NK-92 treated with Interleukin-12 subunit alpha and Interleukin-12 subunit beta, amount 100 ng/mL, for 24 hours (cell line): ENCODE measurements at places on chromosomes 3 and 15.

DNA sequence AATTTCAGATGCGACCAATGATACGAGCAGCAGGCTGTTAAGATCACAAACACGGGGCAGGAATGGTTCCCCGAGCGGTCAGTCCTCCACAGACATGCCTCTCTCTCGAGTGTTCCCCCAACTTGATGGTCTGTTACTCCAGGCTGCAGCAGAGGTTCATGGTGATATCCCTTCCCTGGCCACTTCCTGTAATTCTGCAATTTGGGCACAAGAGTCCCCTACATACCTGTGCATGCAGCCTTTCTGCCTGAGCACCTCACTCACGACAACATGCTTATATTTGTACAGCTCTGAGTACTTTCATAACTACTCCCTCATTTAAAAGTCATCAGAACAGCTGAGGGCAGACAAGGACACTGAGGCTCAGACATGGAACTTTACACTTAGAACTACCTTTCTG, 408.1 kb upstream of the NR2F2 start:
- DNase-seq, result no peak

- DNase-seq, result no peak
Measured at GRCh38 chr3:10121064-10121463, 5.6 kb downstream of the BRK1 start.

- DNase-seq, result no peak
Measured at GRCh38 chr15:78881681-78882080, 9.0 kb downstream of the MORF4L1 start.

GRCh38 chr15:90869601-90870353, 1.4 kb downstream of the FURIN start:
- peak; percentile 29 for DNase-seq

DNA sequence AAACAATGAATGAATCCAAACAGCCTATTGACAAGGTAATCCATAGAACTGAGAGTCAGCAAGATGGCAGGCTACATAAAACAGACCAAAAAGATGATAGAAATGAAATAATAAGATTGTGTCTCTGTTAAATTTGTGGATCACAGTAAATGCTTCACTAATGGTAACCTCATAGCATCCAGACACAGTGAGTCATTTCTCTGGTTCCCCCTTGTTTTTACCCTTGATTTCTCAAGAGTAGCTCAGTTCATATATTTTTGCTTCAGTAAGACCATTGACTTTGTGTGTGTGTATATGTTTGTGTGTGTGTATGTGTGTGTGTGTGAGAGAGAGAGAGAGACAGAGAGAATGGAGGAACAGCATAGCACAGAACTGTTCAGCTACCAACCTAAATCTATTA, 546.9 kb downstream of the RBMS3 start:
- DNase-seq, result no peak

GRCh38 chr3:151562891-151563290, 102.0 kb upstream of the IGSF10 start:
- no peak for DNase-seq

- no peak for DNase-seq
Measured at GRCh38 chr3:173796890-173797289, 399.3 kb downstream of the NLGN1 start.

GRCh38 chr15:85759376-85759775, 35.3 kb downstream of the KLHL25 start:
- no peak for DNase-seq

GRCh38 chr15:63466378-63467192, 37.8 kb upstream of the USP3 start:
- DNase-seq, result peak; percentile 34

DNA sequence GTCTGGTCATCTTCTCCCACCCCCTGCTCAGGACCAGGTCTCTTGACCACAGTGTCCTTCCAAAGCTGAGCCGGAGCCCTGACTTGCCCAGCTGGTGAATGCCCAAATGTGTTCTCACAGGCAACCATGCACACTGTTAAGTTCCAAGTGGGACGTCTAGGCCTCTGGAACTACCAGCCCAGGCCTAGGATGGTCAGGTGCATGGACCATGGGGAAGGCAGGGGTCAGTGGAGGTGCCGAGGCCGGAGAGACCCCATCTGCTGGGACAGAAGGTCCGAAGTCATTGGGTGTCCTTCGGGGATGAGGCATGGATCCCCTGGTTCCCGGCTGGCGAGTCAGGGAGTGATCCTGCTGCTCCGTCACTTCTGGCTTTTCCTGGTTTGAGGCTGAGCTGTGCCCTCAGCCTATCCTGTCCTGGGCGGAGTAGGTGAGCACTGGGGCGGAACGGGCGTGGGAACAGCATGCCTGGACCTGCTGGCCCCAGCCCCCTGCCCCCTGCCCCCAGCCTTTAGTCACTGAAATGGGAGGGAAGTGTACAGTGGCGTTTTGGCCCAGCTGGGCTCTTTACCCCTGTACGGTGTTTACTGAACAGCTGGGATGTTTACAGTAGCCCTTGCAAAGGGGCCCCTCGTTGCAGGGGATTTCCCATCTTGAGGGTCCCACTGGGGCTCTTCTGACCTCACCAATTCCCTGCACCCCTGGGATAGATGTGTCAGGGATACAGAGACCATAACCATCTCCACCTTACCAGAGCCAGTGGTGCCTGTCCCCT, 12.1 kb downstream of the SEMA3F start:
- no peak for DNase-seq

DNA sequence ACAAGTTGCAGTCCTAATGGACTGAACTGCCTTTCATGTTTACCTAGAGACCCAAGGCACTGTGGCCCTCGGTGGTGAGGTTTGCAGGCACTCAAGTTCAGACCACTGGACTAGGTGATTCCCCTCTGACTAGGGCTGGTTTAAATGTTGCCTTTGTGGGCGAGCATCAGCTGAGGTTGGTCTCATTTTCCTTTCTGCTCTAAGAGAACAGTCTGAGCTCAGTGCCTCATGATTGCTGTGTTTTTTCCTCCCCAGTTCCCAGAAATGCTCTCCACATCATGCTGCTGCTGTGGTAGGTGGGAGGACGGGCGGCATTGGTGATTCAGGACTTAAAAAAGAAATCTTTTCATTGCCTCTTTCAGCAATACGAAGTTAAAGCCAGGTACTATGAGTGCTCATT, 237.2 kb downstream of the MBNL1 start:
- DNase-seq, result no peak

GRCh38 chr15:84582583-84583157, 18.1 kb upstream of the ZSCAN2 start:
- no peak for DNase-seq

DNA sequence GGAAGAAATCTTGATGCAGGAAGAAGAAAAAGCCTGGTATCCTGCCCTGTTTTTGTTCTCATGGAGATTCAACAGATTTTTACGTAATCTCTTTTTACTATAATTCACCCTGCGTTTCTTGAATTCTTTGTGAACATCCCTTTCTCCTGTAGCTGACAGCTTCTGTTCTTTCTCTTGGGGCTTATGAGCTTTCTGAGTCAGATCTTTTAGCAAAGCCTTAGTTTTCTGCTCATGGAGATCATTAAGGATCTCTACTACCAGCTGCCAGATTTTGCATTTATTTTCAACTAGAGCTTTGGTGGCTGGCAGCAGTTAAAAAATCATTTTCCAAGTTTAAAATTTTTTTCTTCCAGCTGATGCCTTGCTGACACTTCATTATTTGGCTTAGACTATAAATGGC, 51.6 kb downstream of the MOBP start:
- DNase-seq, result no peak

DNA sequence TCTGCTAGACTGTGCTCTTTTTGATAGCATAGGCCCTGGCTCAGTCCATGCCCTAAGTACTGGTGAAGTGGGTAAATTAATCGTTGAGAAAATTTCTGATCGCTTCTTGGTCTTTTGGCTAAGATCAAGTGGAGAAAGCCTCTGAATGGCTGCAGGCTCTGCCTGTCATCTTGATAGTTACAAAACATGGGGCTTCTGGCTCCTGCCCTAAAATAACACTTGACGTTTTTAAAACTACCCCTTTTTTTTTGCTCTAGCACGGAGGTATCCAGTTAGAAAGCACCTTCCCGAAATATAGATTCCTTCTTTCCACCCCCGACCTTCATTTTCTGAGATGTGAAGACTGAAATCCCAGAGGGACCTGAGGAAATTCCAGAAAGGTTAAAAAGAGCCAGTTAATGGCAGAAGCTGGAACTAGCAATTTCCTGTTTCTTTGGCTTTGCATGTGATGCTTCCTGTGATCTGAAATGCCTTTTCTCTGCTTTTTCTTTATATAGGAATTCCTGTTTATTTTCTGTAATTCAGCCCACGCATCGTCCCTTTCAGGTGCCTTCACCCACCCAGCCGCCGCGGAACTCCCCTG, 799 bp upstream of the C2CD4B start:
- no peak for DNase-seq

DNA sequence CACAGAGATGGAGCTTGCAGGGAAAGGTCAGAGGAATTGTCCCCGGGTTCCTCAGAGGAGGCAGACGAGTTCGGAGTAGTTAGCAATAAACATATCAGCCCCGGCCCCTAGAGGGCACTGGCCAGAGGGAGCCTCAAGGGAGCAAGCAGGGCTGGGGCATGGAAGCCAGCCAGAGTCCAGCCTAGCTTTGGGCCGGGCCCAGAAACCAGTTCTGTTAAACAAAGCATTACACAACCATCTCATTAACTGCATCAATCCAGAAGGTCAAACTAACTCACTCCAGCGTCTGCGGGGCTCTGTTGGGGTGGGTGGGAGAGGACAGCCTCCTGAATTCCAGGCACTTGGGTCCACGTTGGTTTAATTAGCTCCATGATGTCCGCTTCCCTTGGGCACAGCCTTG, 41.0 kb upstream of the IREB2 start:
- no peak for DNase-seq

- DNase-seq, result no peak
Measured at GRCh38 chr3:37770938-37771918, 90.5 kb upstream of the CTDSPL start.

GRCh38 chr3:66665021-66665695, 164.3 kb upstream of the LRIG1 start:
- no peak for DNase-seq

- no peak for DNase-seq
Measured at GRCh38 chr3:113948015-113948917, 453 bp downstream of the ZDHHC23 start.

- DNase-seq, result no peak
Measured at GRCh38 chr3:126493739-126494138, 18.0 kb upstream of the ZXDC start.
